Smooth muscle cell of the brain vasculature (primary cell): ENCODE measurements at places on chromosomes 5 and 9.
A peak's percentile ranks its signal among the peaks of the same experiment; 100 is the strongest.

DNA sequence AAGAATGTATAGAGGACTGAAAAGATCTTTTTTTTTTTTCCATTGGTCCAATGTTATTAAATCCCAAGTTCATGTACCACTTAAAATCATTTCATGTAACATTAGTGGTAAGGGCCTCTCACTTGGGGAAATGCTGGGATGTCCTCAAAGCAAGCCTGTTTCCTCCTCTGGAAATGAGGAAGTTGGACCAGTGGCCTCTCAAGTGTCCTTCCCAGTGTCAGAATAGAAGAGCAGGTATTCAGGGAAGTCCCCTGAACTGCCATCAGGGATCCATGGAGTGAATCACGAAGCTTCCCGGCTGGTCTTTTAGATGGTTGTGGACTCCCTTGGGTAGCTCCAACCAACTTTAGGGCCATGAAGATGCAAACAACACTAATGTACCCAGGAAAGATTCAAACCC is 55.2 kb upstream of the AFAP1L1 start:
- no peak for DNase-seq

GRCh38 chr9:69140123-69140735 is 33.8 kb upstream of the TJP2 start:
- no peak for DNase-seq

- no peak for DNase-seq
Observed at GRCh38 chr5:131706281-131706680, 71.3 kb upstream of the RAPGEF6 start.

GRCh38 chr9:136538599-136539426 is 7.0 kb downstream of the NOTCH1 start:
- no peak for DNase-seq

DNA sequence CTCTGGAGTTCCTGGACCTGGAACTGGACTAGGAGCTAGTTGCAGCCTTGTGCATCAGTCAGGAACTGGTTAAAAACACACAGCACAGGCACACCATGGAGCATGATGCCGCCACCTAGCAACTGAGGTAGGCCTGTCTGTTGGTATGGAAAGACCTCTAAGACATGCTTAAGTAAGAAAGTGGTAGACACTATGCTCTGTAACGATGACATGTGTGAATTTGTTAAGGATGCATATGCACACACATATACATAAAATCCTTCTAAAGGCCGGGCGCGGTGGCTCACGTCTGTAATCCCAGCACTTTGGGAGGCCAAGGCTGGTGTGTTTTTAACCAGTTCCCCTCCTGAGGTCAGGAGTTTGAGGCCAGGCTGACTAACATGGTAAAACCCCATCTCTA is 136.9 kb upstream of the RASEF start:
- DNase-seq = no peak

- no peak for DNase-seq
Observed at GRCh38 chr9:13431222-13431536, 151.7 kb upstream of the MPDZ start.

DNA sequence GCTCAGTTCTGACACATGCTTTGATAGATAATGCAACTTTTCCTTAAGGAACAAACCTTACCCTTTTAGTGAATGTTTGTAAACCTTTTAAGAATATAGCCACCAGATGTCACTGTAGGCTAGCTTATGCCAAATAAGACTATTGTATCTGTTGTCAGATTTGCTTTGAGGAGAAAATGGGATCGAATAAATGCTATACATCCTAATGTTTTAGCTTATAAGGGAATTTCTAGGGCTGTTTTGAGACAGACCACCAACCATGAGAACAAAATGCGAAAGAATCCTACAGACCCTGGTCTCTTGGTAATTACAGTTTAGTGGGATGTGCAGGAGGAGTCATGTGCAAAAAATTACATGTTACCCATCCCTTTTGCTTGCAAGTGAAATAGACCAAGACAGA is 127.6 kb upstream of the NMUR2 start:
- peak; percentile 21 for DNase-seq

GRCh38 chr9:10387282-10387681 is 225.5 kb downstream of the PTPRD start:
- DNase-seq = no peak

DNA sequence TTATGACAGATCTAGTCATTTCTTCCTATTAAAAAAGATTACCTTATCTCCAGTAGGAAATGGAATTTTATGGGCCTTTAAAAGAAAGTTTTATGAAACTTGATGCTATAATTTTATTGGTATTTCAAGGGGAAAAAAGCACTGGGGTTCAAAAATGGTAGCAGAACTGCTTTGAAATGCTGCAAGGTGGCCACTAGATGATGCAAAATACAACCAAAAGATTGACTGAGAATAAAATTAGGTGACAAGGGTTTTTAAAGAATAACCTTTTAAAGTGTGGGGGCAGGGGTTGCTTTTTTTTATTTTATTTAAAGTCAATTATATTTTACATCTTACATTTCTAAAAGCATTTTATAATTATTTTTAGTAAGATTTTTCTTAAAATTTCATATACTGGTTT is 61.7 kb downstream of the KLF9 start:
- no peak for DNase-seq

- DNase-seq = no peak
Observed at GRCh38 chr5:59139695-59140094, 556.8 kb downstream of the RAB3C start.

DNA sequence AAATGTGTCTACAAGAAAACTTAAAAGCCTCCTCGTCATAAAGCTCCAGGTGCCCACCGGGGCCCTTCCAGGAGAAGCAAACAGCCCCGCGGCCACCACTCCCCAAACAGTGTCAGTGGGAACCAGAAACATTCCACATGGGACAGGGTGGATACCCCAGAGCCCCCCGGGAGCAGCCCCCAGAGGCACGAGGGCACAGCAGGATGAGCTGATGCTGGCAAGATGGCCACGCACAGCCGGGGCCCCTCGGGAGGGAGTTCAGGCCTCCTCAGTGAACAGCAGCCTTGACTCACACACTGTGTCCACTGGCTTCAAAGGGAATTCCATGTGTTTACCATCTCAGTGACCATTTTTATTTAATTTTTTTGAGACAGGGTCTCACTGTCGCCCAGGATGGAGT is 10.5 kb downstream of the EXD3 start:
- no peak for DNase-seq

GRCh38 chr9:127589955-127590370 is 22.1 kb upstream of the STXBP1 start:
- DNase-seq = no peak

DNA sequence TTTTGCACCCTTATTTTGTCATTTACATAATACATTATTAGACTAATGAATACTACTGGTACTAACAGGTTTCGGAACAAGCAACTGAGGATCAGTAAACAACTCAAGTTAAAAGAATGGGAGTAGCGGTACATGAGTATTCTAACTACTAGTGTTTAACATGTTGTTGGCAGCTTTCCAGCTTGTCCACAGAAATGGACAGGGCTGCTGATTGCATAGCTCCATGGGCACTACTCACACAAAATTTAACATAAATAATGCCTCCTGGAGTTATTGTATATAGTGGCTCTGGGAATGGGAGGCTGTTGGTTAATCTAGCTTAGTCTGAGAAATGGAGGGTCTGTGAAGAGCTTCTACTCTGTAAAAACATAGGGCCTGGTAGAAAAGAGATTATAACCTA is 6.7 kb downstream of the NCBP1 start:
- DNase-seq = no peak

GRCh38 chr5:180688330-180689070 is 39.1 kb upstream of the FLT4 start:
- no peak for DNase-seq

DNA sequence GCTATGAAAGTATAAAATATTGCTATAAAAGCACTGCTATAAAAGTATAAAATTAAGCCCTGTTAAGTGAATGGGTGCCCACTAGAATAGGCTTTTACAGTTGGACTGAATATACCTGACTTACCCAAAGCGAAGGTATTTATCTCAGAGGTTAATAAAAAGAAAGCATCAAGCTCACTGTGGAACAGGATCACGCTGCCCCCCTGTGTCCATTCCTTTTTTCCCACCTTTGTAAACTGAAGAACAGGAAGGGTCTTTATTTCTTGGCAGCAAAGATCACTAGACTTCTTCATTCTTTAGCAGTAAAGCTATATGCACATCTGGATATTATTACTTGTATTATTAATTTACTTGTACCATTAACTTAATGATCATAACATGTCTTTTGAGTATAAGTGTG is 22.1 kb upstream of the PLPP6 start:
- no peak for DNase-seq

DNA sequence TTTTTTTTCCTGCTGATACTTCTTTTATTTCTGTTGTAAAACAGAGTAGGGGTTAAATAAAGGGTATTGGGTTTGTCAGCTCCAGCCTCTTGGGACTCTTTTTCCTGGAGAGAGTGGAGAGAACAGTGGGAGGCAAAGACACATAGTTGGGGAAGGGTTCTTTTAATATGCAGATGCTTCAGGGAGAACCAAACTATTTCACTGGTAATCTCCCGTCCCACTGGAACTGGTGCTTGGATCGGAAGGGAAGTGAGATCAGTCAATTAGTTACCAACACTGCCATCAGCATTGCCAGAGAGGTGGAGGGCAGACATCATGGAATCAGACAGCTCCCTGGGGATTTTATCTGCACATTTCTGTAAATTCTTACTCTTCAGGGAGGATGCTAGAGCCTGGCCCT is 47.6 kb upstream of the ELOVL7 start:
- no peak for DNase-seq

DNA sequence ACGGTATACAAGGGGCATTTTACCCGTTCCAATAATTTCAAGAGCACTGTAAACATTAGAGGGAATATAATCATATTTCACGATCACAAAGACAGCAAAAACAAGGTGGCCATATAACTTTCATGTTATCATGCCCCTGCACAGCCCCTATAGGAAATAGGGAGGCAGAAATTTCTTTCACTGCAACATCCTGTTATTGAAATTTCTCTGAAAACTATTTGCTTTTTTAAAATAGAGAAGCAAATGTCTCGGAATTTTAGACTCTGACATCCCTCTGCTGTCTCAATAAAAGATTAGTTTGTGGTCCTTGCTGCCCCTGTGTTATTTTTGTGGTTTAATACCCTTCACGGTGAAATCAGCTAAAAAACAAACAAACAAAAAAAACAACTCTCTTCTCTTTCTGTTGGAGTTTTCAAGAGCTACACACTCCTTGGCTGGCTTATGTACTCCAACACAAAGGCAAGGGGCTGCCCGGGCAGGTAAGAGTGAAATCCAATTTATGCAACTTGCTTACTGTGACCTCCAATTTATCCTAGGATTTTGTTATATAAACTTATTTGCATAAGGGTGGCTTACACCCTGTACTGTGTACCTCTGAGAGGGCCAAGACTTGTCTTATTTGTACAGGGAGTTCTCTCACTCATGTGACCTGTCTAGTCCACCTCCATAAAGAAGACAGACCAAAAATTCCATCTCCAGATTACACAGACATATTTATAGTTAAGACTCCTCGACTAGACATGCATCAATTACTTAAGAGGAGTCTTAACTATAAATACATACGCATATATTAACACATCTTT is 223.6 kb downstream of the MLLT3 start:
- no peak for DNase-seq

DNA sequence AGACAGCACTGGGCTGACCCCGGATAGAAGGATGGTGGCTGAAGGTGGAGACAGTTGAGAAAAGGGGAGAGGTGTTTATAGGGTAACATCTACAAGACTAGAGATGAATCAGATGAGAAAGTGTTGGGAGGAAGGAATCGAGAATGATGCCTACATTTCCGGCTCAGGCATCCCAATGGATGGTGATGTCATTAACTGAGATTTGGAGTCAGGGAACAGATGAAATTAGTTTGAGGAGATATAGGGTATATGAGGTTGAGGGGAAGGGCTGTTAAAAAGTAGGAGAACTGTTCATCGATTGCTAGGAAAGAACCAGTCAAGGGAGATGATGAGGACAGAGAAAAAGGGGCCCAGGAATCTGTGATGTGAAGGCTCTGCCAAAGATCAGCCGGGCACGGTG is 24.7 kb upstream of the IQGAP2 start:
- no peak for DNase-seq

- DNase-seq = no peak
Observed at GRCh38 chr5:142301540-142301939, 23.3 kb downstream of the SPRY4 start.

GRCh38 chr5:66469684-66470083 is 126.5 kb upstream of the MAST4 start:
- DNase-seq = no peak

- no peak for DNase-seq
Observed at GRCh38 chr9:110755179-110755578, 86.6 kb downstream of the MUSK start.

GRCh38 chr5:131679911-131680310 is 44.9 kb upstream of the RAPGEF6 start:
- no peak for DNase-seq

- no peak for DNase-seq
Observed at GRCh38 chr5:151902215-151902614, 22.4 kb downstream of the GLRA1 start.

- DNase-seq = no peak
Observed at GRCh38 chr5:135211791-135212190, 177.8 kb upstream of the PITX1 start.

- peak; percentile 68 for DNase-seq
Observed at GRCh38 chr5:36305571-36306326, 4.0 kb upstream of the RANBP3L start.
